ENCODE measurements at places on chromosomes 6 and 20. TPM values are rescaled to one million over a fixed set of nuclear protein-coding genes. Genes with fewer than 3 reads are reported as not detected.

MEI4 gene
- 0.15 TPM for polyA plus RNA-seq

GTSF1L gene
- not detected for polyA plus RNA-seq

EGFL8 gene
- polyA plus RNA-seq = 15.2 TPM

TRIM15 gene
- not detected for polyA plus RNA-seq

WFDC12 gene
- polyA plus RNA-seq = not detected

LKAAEAR1 gene
- 0.47 TPM for polyA plus RNA-seq

CEBPB gene
- 22.9 TPM for polyA plus RNA-seq

SIGLEC1 gene
- not detected for polyA plus RNA-seq

MATN4 gene
- not detected for polyA plus RNA-seq

MYLK4 gene
- 0.64 TPM for polyA plus RNA-seq

PTPRA gene
- polyA plus RNA-seq = 55.6 TPM

TMEM14C gene
- polyA plus RNA-seq = 441 TPM

OOEP gene
- not detected for polyA plus RNA-seq

OR2H2 gene
- polyA plus RNA-seq = 0.73 TPM

PPIL6 gene
- polyA plus RNA-seq = 8.7 TPM

PI16 gene
- polyA plus RNA-seq = 0.37 TPM

PXMP4 gene
- polyA plus RNA-seq = 13.8 TPM

DHX16 gene
- 27.8 TPM for polyA plus RNA-seq

TCP1 gene
- polyA plus RNA-seq = 164 TPM

APCDD1L gene
- 1.4 TPM for polyA plus RNA-seq

ANGPT4 gene
- 0.15 TPM for polyA plus RNA-seq

SCRT2 gene
- not detected for polyA plus RNA-seq

PNPLA1 gene
- polyA plus RNA-seq = not detected

LPA gene
- polyA plus RNA-seq = not detected

ERGIC3 gene
- 179 TPM for polyA plus RNA-seq

COL21A1 gene
- polyA plus RNA-seq = 0.83 TPM

C20orf202 gene
- 0.27 TPM for polyA plus RNA-seq

SPAG4 gene
- 27.9 TPM for polyA plus RNA-seq

DLK2 gene
- polyA plus RNA-seq = 4.6 TPM

ETV7 gene
- not detected for polyA plus RNA-seq

EFHC1 gene
- 31.8 TPM for polyA plus RNA-seq

FNDC1 gene
- not detected for polyA plus RNA-seq

All from cardiac muscle cell (in vitro differentiated cells and primary cell).